ENCODE measurements at places on chromosomes 11 and 22.

- DNase-seq: no peak
Measured at GRCh38 chr11:30128269-30128932, 102.4 kb upstream of the FSHB start.

DNA sequence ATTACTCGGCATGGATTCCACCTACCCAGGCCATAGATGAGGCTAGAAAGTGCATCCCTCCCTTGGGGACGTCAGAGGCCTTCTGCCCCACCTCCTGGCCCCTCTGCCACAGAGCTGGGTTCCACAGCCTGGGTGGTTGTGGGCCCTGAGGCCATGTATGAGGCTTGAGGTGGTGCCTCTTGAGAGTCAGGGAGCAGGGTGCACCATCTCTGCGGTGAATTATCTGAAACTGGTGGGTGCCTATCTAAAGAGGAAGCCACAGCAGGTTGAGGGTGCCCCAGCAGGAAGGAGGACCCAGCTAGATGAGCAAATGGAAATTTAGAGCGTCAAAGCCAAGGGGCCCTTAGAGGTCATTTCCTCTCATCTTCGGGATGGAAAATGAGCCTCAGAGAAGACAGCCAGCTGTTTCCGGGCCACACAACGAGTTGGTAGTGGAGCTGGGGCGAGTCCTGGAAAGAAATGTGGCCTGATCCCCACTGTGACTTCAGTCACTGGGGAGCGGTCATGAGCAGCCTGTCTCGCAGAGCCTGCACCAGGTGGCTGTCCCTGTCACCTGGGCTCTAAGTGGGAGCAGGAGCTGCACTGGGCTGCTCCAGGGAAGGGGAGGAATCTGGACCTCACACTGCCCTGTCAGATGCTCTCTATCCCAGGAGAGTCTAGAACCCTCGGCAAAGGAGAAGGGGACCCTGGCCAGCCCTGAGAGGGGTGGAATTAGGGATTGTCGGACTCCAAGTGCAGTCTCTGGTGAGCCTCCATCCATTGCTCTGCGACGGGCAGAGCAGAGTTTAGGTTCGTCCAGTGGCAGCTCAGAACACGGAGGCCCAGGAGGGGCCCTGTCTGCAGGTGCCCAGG is 7.3 kb downstream of the ADORA2A start:
- DNase-seq: peak; percentile 36

- DNase-seq: no peak
Measured at GRCh38 chr22:37674951-37675929, at the start of gene LGALS1. TSS of gene LGALS1 (plus strand) at chr22:37675636. CDS start at chr22:37675703, 67 bp downstream.

GRCh38 chr22:17742527-17742902 is 31.8 kb downstream of the BID start:
- peak; percentile 28 for DNase-seq

DNA sequence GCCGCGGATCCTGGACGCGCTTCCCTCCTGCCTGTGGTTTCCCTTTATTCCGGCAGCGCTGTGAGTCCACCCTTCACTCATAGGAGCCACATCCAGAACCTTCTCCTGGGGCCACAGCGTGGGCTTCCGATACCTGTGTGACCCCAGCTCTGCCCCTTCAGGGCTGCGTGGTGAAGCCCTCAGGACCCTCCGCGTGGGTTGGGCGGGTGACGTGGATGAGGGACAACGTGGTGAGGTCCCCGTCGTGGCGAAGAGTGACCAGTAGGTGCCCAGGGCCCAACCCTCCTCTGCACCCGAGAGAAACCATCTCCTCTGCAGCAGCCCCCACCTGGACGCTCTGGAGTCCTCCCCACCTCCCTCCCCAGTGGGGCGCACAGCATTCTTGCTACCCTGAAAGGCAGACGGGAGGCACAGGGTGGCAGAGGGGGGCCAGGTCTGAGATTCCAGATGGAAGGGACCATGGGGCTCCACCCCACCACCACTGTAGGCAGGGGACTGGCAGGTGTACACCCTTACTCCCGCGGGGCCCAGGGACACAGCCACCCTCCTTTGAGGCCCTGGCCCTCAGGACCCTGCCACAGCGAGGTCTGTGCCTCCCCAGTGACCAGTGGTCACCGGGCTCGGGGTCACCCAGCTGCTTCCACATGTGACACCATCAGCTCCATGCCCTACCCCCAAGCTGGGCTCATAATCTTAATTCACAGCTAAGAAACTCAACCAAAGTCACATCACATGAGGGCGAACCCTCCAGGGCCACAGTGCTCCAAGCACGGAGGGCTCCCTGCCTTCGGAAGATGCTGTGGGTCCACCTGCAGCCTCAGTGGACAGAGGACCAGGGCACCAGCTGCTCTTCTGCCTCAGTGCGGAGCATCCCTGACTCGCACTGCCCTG is 3.4 kb upstream of the ZBED4 start:
- DNase-seq: no peak

GRCh38 chr11:8019314-8020243 is 32.4 kb downstream of the EIF3F start:
- DNase-seq: no peak

DNA sequence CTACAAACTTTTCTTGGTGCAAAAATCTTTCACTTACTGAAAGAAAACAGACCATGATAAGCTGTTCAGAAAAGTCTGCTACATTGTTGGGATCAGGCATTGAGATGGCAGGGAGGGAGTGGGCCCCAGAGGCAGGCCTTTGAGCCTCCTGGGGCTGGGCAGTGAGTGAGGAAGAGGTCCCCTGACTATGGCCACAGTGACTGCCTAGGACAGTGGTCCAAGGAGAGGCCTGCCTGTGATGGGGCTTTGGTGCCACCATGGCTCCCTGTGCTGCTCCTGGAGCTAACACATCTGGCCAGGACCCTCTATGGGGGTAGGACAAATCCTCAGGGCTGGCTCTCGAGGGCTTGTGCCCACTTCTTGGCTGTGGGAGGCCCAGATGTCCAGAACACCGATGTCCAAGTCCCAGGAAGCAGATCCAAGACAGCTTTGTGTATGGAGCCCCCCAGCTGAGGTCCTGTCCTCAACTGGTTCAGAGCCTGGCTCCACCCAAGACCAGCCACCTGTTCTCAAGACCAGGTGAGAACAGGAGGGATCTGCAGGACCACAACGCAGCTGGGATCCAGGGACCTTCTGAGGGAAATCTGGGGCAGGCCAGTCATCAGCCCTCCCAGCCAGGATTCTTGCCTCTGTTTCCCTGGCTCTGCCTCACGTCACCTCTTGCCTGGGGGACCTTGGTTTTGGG is 36.9 kb downstream of the PPM1F start:
- no peak for DNase-seq

- no peak for DNase-seq
Measured at GRCh38 chr22:36069368-36069767, 40.7 kb upstream of the RBFOX2 start.

- DNase-seq: no peak
Measured at GRCh38 chr11:48017105-48017830, 36.9 kb downstream of the PTPRJ start.

- DNase-seq: no peak
Measured at GRCh38 chr11:71238941-71239340, 13.4 kb downstream of the SHANK2 start.

DNA sequence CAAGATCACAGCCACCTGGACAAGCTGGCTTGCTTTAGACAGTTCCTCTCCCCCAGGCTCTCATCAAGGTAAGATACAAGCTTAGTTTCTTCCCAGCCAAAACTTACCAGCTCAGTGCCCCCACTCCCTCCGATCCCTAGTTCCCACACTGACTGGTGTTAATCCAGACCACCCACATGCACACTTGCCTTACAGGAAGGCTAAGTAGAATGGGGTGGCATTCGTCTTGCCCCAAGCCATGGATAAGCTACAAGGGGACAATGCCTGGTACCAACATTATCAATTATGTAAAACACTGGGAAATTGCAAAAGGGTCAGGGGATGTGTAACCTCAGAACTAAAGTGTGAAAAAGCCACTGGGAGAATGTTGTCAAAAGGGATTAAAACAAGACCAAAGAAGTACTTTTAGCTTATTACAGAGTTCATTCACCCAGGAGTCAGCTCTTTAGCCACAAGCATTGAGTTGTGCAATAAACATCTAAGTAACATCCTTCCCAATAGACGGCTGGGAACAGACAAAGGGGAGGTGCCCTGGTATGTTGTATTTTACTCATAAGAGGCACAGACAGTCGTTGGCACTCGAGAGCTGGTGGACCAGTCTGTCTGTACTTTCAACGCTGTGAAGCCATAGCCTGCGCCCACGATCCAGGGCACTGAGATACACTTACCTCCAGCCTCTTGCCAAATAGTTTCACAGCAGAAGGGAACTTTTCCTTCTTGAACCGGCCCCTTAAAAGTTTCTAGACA is 1.1 kb downstream of the DHCR7 start:
- no peak for DNase-seq

DNA sequence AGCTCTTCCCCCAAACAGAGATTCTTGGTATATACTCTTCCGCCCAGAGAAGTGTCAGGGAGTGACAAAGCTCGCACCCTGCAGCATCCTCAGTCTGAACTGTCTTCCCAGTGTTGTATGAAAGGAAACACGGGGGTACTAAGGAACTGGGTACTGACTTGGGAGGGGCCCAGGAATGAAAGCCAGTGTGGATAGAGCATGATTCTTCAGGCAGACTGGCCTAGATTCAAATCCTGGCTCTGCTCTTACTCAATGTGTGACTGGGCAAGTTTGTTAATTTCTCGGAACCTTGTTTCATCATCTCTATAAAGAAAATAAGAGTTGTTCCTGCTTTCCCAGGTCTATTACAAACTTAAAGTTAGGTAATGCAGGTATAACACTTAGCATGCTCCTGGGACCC is 266.0 kb upstream of the NARS2 start:
- DNase-seq: no peak
